ENCODE measurements at places on chromosomes 6 and 20. TPM values are rescaled to one million over a fixed set of nuclear protein-coding genes. Genes with fewer than 3 reads are reported as not detected.

DNA sequence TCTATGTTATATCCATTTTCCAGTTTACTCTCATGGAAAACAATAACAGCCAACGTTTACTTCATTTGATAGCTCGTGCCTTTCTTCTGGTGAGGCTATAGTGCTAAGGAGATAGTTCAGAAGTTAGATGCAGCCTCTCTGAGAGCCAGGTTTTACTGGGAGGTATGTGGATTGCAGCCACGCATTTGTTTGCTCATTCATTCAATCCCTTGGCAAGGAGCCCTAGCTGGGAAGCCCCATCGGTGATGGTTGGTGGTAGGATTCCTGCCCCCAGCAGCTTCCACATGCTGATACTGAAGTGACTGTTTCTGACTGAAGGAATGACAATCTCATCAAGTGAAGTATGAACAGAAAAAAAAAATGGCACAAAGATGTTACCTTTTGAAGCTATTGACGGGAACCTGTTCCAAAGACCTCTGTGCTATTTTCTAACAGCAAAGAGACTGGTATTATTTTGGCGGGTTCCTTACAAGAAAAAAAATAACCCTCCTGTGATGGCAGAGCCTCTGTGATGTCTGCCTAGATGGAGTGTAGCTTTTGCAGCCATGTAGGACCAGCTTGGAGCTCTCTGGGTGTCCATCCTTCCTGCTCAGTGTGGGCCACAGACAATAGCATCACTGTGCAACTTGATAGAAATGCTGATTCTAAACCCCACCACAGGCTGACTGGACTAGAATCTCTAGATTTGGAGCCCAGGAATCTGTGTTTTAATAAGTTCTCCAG lies 30.6 kb downstream of the SNAP25 start:
- no peak for DNase-seq

GRCh38 chr6:10030942-10031537 lies 383.8 kb downstream of the TFAP2A start:
- no peak for DNase-seq

GRCh38 chr6:125953502-125953875 lies 3.1 kb upstream of the HINT3 start:
- no peak for DNase-seq

CLIC5 gene
- 30.2 TPM for polyA plus RNA-seq

MEI4 gene
- polyA plus RNA-seq = not detected

BNIP5 gene
- polyA plus RNA-seq = 0.01 TPM

GRCh38 chr20:46188866-46189541 lies 70.9 kb downstream of the CD40 start:
- no peak for DNase-seq

SLA2 gene
- 0.06 TPM for polyA plus RNA-seq

DNA sequence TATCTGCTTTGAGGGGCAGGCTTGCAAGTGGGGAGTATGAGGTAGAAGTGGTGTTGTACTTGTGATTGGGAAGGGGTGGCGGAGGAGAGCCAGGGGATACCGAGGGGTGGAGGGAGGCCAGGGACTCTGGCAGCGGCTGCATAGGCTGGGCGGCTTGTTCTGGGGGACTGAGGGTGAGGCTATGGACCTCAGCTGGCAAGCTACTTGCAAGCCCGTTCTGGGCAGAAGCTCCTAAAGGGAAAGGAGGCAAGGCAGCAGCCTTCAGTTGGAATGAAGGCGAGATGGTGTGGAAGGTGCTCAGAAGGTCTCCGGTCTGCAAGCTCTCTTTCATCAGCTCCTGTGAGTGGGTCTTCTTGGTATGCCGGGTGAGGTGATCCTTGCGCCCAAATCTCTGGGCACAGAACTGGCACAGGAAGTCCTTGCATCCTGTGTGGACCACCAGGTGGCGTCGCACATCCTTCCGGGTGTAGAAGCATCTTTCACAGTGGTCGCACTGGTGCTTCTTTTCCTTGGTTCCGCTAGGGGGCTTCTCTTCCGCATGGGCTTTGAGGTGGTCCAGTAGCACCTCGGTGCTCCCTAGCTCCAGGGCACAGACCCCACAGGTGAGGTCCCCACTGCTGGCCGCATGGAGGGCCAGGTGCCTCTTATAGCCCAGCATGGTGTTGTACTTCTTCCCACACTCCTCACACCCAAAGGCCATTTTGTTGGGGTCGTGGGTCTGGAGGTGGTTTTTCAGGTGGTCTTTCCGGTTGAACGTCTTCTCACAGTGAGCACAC lies 66.0 kb downstream of the PLAGL1 start:
- DNase-seq = peak; percentile 64

- no peak for DNase-seq
Observed at GRCh38 chr20:23080521-23080920, 5.6 kb downstream of the CD93 start.

TTBK1 gene
- not detected for polyA plus RNA-seq

DNA sequence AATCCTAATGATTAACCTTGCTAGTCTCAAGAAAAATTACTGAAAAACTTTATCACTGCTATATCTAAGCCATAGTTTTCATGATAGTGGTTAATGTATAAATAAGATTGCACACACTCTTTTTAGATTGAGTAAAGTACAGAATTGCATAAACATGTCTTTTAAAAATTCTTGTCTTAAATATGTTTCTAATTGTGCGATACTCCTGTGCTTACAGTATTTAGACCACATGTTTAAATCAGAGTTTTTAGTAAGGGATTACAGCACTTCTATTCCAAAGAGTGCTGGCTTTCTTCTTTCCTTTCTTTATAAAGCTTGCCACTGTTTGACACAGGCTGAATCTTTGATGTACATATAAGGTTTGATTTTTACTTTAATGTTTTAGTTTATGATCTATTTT lies 36.8 kb upstream of the RGS17 start:
- no peak for DNase-seq

DNA sequence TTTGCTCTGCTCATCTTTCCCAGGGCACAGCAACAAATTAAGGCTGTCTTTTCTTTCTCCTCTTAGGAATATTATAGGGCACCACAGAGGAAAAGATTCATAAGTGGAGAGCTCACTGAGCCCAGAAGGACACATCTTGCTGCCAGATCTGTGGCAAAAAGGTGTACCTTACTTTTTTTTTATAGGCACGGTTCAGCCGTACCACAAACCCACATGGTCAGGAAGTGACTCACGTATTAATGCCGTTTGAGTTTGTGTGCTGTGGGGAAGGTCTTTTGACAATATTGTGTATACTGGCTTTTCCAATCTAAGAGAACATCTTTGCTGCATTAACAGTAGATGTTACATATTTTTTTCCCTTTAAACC lies 28.4 kb downstream of the PAQR8 start:
- DNase-seq = no peak

- no peak for DNase-seq
Observed at GRCh38 chr6:119874381-119874780, 524.8 kb upstream of the MAN1A1 start.

- no peak for DNase-seq
Observed at GRCh38 chr20:23325107-23325506, 25.5 kb upstream of the NXT1 start.

DNA sequence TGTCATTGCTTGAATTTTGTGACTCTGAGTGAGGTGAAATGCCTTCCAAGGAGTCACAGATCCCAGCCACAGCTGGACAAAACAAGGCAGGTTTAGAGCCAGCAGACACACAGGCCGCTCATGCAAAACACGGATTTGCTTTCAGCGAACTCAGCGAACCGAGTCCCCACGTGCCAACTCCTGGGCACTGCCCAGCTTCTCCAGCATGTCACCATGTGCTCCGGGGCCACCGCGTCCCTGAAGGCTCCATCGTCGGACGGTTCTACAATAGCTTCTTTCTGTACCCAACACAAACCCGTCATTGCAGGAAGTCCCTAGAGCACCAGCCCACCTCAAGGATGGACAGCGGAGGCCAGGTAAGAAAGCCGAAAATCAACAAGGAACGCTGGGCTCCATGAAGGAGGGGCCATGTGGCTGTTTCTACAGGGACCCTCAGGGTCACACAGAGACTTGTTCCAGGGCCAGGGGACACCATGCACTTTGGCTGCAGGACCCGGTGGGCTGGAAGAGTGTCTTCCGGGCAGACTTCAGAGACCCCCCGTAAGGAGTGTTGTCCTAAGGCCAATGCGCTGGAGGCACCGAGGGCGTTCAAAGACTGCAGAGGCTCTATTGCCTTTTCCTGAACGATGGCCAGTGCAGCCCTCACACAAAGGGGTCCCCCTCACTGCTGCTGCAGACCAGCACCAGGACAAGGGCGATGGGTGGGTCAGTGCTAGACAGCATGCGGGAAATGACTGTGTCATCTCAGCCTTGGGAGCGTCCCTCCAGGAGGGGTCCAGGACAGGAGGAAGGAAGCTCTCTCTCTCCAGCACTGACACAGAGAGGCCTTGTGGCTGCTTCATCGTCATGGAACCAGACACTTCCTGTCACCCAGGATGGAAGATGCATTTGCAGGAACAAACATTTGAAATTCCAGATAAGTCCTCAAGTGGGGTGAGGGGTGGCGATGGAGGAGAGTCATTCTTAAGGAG lies 19.8 kb downstream of the DACT2 start:
- DNase-seq = no peak

GRCh38 chr6:129894921-129895320 lies 33.8 kb upstream of the TMEM244 start:
- no peak for DNase-seq

- DNase-seq = no peak
Observed at GRCh38 chr6:31620586-31621319, at the start of gene PRRC2A. TSS of gene PRRC2A (plus strand) at chr6:31620715. CDS start at chr6:31622790, 2,075 bp downstream.

CDK5RAP1 gene
- polyA plus RNA-seq = 26.2 TPM

USP49 gene
- 0.66 TPM for polyA plus RNA-seq

- no peak for DNase-seq
Observed at GRCh38 chr6:132892929-132893771, 78.8 kb downstream of the RPS12 start.

DNA sequence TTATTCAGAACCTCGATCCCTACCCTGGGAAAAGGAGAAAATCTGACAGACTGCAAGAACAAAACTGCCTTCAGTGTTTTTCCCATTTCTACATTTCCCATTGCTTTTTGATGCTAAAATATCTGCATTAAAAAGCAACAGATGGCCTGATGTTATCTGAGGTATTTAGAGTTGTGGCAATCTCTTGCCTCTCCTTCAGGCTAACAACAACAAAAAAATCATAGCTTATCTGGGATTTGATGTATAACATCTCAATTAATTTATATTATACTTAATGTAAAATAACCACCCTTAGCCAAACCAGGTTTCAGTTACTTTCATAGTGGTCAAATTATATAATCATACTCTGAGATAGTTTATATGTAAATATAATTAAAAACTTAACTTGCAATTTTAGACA lies 15.8 kb upstream of the GABRR2 start:
- DNase-seq = no peak

PROKR2 gene
- not detected for polyA plus RNA-seq

DNA sequence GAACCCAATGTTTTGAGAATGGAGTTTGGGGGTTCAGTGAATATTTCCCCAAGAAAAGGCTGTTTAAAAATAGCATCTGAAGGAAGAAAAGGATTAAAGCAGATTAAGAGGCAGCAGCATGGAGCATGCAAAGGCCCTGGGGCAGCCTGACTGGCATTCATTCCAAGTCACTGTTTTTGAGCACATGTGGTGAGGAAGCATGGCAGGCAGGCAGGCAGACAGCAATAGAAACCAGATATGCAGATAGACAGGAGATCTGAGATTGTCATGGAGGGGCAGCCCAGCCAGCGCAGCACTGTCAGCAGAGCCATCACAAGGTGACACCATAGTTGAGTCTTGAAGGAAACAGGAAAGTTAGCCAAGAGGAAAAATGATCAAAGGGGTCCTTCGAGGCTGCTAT lies 37.8 kb downstream of the SIRPA start:
- DNase-seq = no peak

GRCh38 chr6:155271145-155271544 lies 7.3 kb downstream of the CLDN20 start:
- no peak for DNase-seq

- DNase-seq = no peak
Observed at GRCh38 chr6:45411959-45412358, 34.2 kb upstream of the SUPT3H start.

- peak; percentile 80 for DNase-seq
Observed at GRCh38 chr20:39081255-39081654, 119.1 kb downstream of the DHX35 start.

All from psoas muscle (tissue), 8 donors.